ENCODE measurements at places on chromosomes 2 and 18.
A peak's percentile ranks its signal among the peaks of the same experiment; 100 is the strongest.

- no peak for DNase-seq
- H3K4me1 ChIP-seq = no peaks in the 10 kb centered on the region
- H3K36me3 ChIP-seq = peaks cover 84% of the 10 kb centered on the region
- no peak overlapping the region for H3K27ac ChIP-seq
These were observed 170.7 kb downstream of the ANTXR1 start for GRCh38 chr2:69183659-69184058.

DNA sequence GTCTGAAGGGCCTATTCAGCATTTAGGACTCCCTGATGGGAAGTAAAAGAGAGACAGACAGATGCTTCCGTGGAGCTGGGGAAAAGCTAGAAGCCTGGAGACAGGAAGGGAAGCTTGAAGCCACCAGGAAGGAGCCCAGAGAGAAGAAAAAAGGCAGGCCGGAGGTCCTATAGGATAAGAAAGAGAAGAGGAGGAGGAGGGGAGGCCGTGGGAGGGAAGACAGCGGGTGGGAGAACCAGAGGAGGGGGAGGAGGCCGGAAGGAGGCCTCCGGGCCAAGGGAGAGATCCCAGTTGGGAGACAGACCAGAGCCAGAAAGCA, 107.1 kb upstream of the PKDCC start:
- no peak for DNase-seq
- H3K4me1 ChIP-seq = peaks cover 78% of the 10 kb centered on the region
- H3K27ac ChIP-seq = no peak overlapping the region
- peaks cover 5% of the 10 kb centered on the region for H3K36me3 ChIP-seq
- H3K27me3 ChIP-seq = peaks cover 87% of the 10 kb centered on the region
- H3K4me3 ChIP-seq = no peak overlapping the region

DNA sequence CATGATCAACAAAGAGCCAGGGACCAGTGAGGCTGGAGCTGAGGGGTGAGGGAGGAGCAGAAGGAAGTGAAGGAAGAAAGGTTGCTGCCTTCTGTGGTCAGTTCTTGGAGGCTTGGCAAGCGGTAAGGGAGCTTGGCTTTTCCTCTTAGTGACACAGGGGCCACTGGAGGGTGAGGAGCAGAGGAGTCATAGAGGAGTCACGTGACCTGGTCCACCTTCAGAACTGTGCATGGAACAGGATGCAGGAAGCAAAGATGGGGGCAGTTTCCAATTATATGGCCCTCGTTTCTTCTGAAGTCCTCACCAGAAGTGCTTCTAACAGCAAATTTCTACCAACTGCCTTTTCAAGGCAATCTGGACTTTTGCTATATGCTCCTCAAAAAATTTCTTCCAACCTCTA, 326.9 kb upstream of the SMIM21 start:
- no peak for DNase-seq
- no peaks in the 10 kb centered on the region for H3K27me3 ChIP-seq
- peaks cover 12% of the 10 kb centered on the region for H3K4me1 ChIP-seq
- no peak overlapping the region for H3K4me3 ChIP-seq

- no peaks in the 10 kb centered on the region for H3K36me3 ChIP-seq
- H3K27ac ChIP-seq = no peak overlapping the region
- H3K4me3 ChIP-seq = no peak overlapping the region
- H3K27me3 ChIP-seq = peaks cover 2% of the 10 kb centered on the region
- DNase-seq = no peak
These were observed 62.8 kb downstream of the EFEMP1 start for GRCh38 chr2:55860832-55861231.

DNA sequence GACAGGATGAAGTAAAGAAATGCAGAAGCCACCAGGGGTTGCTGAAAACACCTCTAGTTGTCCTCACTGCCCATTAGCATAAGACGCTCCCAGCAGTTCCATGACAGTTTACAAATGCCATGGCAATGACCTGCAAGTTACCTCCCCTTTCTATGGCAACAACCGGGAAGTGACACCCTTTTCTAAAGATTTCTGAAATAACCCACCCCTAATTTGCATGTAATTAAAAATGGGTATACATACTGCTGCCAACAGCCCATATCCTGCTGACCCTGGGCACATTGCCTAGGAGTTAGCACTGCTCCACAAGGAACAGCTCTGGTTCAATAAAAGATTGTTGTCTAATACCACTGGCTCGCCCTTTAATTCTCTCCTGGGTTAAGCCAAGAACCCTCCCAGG, 178.3 kb upstream of the LRATD1 start:
- peaks cover 5% of the 10 kb centered on the region for H3K36me3 ChIP-seq
- H3K4me1 ChIP-seq = no peaks in the 10 kb centered on the region
- no peak overlapping the region for H3K4me3 ChIP-seq
- DNase-seq = no peak
- H3K27me3 ChIP-seq = no peaks in the 10 kb centered on the region
- H3K27ac ChIP-seq = no peak overlapping the region

- H3K4me3 ChIP-seq = no peak overlapping the region
- peaks cover 2% of the 10 kb centered on the region for H3K27me3 ChIP-seq
- peaks cover 11% of the 10 kb centered on the region for H3K4me1 ChIP-seq
- H3K27ac ChIP-seq = no peak overlapping the region
- peaks cover 32% of the 10 kb centered on the region for H3K36me3 ChIP-seq
These were observed 16.4 kb downstream of the FARP2 start for GRCh38 chr2:241372361-241372992.

- H3K4me1 ChIP-seq = peaks cover 49% of the 10 kb centered on the region
- H3K4me3 ChIP-seq = peak overlapping the region; percentile 97
- peak overlapping the region; percentile 96 for H3K27ac ChIP-seq
- H3K27me3 ChIP-seq = no peaks in the 10 kb centered on the region
- no peak for DNase-seq
These were observed 572 bp downstream of the INPP4A start for GRCh38 chr2:98445177-98445682.

- no peaks in the 10 kb centered on the region for H3K36me3 ChIP-seq
- peaks cover 8% of the 10 kb centered on the region for H3K27me3 ChIP-seq
- H3K4me3 ChIP-seq = no peak overlapping the region
- DNase-seq = no peak
These were observed 59.2 kb downstream of the DOCK10 start for GRCh38 chr2:224982910-224983711.

DNA sequence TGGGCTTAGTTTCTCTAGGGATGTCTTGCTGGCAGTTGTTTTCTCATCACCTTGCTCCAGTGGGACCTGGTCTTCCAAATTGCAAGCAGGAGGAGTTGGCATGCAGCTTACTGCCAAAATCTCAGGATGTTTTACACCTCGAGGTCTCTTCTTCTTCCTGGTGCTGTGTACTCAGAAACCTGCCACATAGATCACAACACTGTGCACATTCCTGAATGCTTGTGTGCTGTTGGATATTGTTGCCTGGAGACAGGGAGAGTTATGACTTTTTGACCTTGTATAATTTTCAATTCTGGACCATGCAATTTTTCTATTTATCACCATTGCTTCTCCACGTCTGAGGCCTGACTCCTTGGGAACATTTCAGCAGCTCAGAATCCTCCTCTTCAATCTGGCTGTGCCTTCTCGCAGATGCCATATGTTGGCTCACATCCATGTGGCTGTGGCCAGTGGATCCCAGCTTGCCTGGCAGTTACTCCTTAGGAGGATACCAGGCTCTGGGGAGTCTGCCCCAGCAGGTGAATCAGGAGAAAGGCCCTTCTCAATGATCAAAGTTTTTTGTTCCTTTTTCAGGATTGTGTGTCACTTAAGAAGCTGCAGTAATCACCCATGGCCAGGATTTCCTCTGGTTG, 489.3 kb downstream of the TSN start:
- H3K27me3 ChIP-seq = peaks cover 9% of the 10 kb centered on the region
- no peak for DNase-seq
- no peaks in the 10 kb centered on the region for H3K36me3 ChIP-seq
- H3K4me3 ChIP-seq = no peak overlapping the region
- no peak overlapping the region for H3K27ac ChIP-seq

GRCh38 chr18:5415665-5416064, 120.1 kb upstream of the ZBTB14 start:
- H3K36me3 ChIP-seq = no peaks in the 10 kb centered on the region
- DNase-seq = no peak
- no peak overlapping the region for H3K4me3 ChIP-seq
- H3K4me1 ChIP-seq = peaks cover 39% of the 10 kb centered on the region

- H3K36me3 ChIP-seq = peaks cover 14% of the 10 kb centered on the region
- H3K4me1 ChIP-seq = no peaks in the 10 kb centered on the region
- H3K4me3 ChIP-seq = no peak overlapping the region
- no peak for DNase-seq
These were observed 12.4 kb downstream of the RALB start for GRCh38 chr2:120265006-120265405.

DNA sequence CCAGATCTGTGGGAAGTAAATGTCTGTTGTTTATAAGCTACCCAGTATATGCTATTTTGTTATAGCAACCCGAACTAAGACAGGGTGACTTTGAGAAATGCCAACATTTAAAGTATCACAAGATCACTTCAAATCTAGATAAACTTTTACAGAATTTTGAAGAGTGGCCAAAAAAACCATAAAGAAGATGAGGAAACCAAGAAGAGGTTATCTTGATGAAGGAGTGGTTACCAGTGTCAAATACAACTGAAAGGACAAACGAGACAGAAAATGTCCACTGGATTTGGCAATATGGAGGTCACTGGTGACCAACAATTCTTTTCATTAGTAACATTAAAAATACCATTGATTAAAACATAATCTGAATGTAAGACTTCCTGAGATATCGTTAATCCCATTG, 235.7 kb downstream of the DYM start:
- H3K27me3 ChIP-seq = no peaks in the 10 kb centered on the region
- DNase-seq = no peak
- no peak overlapping the region for H3K4me3 ChIP-seq
- H3K27ac ChIP-seq = no peak overlapping the region
- no peaks in the 10 kb centered on the region for H3K4me1 ChIP-seq
- H3K36me3 ChIP-seq = peaks cover 9% of the 10 kb centered on the region

DNA sequence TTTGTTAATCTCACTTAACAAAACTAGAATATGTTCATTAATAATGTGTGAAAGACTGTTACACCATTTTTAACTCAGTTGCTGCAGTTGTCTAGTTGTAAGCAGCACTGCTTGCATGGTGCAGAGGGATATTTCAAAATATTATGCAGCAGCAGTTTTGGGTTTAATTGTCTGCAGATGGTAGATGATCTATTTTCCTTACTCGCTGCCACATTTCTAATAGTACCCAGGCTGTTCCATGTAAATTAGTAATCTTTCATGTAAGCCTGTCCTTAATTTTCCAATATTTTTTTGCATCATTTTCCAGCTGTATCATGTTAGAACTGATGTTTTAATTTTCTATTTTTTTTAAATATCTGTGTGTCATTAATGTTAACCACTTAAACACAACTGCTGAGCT, 488.1 kb upstream of the RAB12 start:
- H3K4me3 ChIP-seq = no peak overlapping the region
- H3K4me1 ChIP-seq = peaks cover 17% of the 10 kb centered on the region
- no peak for DNase-seq

DNA sequence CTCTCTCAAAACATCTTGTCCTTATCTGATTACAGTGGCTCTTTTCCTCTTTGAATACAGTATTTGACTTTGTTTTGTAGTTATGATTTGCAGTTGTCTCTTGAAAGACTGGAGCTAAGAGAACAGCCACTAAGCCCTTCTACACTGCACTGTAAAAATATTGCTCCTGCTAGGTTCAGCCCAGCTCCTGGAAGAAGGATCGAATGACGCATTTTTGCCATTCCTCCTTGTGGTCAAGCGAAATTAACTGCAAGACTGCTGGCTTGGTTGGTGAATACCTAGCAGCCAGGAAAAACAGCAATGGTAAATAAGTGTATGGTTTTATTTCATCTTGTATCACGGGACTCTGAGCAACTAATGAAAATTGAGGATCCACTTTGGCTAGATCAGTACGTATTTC, 407.8 kb upstream of the CDH2 start:
- peak; percentile 30 for DNase-seq
- no peaks in the 10 kb centered on the region for H3K36me3 ChIP-seq
- H3K4me1 ChIP-seq = peaks cover 33% of the 10 kb centered on the region
- H3K27me3 ChIP-seq = no peaks in the 10 kb centered on the region
- peak overlapping the region; percentile 5 for H3K27ac ChIP-seq
- no peak overlapping the region for H3K4me3 ChIP-seq

DNA sequence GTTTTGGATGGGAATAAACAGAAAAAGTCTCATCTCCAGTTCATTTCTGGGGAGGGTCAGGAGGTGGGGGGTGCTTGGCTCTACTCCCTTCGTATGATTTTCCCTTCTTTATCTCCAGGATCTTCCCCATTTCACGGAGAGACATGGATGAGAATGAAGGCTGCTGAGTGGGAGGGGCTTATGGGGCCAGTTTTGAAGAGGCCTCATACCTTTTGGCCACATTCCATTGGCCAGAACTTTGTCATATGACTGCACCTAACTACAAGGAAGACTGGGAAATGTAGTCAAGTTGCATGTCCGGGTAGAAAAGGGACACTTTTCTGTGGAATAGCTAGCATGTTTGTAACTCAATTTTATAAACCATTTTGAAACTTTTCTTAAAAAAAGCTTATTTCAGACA, 117.6 kb downstream of the NEDD4L start:
- no peak overlapping the region for H3K27ac ChIP-seq
- H3K4me3 ChIP-seq = no peak overlapping the region
- no peak for DNase-seq
- H3K4me1 ChIP-seq = peaks cover 18% of the 10 kb centered on the region

DNA sequence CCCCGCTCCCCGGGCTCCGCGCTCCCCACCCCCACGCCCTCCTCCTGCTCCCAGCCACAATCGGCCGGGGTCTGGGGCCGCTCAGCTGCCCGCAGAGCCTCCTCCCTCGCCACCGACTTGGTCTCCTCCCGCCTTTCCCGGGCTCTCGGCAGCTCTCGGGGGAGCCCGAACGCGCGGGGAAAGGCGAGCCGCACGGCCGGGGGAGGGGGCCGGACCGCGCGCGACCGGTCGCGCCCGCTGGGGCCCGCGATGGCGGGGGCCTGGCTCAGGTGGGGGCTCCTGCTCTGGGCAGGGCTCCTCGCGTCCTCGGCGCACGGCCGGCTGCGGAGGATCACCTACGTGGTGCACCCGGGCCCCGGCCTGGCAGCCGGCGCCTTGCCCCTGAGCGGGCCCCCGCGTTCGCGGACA, 327 bp downstream of the LTBP1 start:
- H3K4me3 ChIP-seq = peak overlapping the region; percentile 85
- H3K36me3 ChIP-seq = peaks cover 12% of the 10 kb centered on the region
- DNase-seq = no peak
- H3K27ac ChIP-seq = no peak overlapping the region
- peaks cover 5% of the 10 kb centered on the region for H3K27me3 ChIP-seq

GRCh38 chr2:72204156-72204785, 56.6 kb upstream of the CYP26B1 start:
- H3K4me3 ChIP-seq = no peak overlapping the region
- H3K4me1 ChIP-seq = peaks cover 23% of the 10 kb centered on the region
- DNase-seq = no peak
- H3K36me3 ChIP-seq = no peaks in the 10 kb centered on the region
- peaks cover 2% of the 10 kb centered on the region for H3K27me3 ChIP-seq

- H3K27me3 ChIP-seq = peaks cover 5% of the 10 kb centered on the region
- no peak for DNase-seq
- H3K36me3 ChIP-seq = no peaks in the 10 kb centered on the region
- peaks cover 30% of the 10 kb centered on the region for H3K4me1 ChIP-seq
These were observed 485.4 kb downstream of the TNS1 start for GRCh38 chr2:217517402-217517801.

All from nephron progenitor cell (in vitro differentiated cells).